ENCODE measurements at places on chromosomes 1 and 21. TPM values are rescaled to one million over a fixed set of nuclear protein-coding genes. Genes with fewer than 3 reads are reported as not detected.
A peak's percentile ranks its signal among the peaks of the same experiment; 100 is the strongest.

- no peak for DNase-seq
These were observed 58.7 kb upstream of the RGS1 start for GRCh38 chr1:192516776-192517297.

GRCh38 chr1:181334724-181335123 is 148.6 kb upstream of the CACNA1E start:
- DNase-seq = no peak

DNA sequence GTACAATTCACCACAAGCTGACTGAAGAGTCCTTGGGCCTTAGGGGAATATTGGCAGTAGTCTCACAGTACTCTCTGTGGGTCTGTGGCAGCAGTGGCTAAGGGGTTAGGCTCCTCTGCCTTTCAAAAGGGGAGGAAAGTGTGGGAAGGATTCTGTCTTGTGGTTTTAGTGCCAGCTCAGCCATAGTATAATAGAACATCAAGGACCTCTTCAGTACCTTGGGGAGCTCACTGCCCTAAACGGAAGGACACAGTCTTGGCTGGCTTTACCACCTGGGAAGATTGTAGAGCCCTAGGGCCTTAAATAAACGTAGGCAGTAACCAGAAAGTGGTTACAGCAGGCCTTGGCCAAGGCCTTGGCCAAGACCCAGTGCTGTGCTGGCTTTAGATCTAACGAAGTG is 265.7 kb downstream of the COL11A1 start:
- DNase-seq = no peak

DNA sequence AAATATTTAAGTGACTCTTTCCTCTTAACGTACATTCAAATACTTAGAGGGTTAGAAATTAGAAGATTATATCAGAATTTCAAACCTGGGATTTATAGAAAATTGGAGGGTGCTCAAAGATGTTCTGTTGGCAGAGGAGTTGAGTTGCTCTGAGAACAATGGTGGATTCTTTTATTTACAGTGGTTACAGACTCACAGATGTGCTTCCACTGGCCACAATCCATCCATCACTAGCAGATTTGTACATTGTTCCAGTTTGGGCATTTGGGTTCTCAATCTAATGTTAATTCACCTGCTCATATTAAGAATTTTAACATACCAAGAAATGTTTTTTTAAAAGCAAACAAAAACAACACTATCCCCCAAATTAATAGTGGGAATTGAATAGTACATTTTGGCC is 23.5 kb downstream of the DNAJC6 start:
- no peak for DNase-seq

GRCh38 chr1:15682936-15683341 is 1.2 kb upstream of the PLEKHM2 start:
- no peak for DNase-seq

GRCh38 chr1:229563241-229563640 is 4.7 kb upstream of the ABCB10 start:
- no peak for DNase-seq

GRCh38 chr1:231040800-231041718 is 1.0 kb upstream of the FAM89A start:
- DNase-seq = no peak

- no peak for DNase-seq
These were observed 51.5 kb downstream of the PRKAA2 start for GRCh38 chr1:56696663-56697062.

DNA sequence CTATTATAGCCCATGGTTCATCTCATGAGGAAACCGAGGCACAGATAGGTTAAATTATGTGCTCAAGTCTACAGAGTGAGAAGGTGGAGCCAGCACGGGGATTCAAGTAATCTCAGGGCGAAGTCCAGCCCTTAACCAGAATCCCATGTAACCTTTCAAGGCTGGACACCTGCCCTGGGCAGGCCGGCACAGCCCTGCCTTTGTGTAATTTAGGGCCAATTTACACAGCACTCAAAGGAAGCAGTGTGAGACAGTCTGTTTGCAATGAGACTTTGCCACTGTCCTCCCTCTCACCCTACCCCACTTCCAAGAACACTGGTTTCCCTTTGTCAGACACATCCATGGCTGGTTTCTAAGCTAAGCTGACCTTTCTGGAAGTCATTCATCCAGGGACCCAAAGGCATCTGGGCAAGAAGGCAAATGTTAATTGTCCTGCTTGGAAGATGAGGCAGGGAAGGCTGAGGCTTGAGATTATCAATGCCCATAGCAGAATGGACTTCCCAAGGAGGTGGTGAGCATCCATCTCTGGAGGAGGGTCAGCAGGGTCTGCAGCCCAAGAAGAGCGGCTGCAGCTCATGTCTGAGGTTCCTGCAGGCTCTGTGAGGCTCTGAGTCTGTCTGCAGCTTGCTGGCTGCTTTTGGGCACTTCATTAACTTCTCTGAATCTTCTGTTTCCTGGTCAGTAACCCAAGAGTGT is 159.2 kb downstream of the TRABD2B start:
- peak; percentile 63 for DNase-seq

DNA sequence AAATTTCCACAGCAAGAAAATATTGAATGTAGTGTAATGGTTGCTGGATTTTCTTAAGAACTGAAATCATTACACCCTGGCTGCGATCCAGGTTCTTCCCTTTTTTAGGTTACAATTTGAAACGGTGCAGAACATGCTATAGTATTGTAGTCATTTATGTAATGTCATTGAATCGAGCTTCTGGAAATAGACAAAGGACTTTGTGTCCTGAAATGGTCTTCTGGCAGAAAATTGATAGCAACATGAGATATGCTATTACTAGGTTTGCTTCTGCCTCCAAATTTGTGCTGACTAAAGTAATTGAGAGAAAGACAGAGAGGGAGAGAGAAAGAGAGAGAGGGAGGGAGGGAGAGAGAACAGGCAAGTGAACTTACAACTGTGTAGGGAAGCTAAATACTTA is 146.2 kb upstream of the NFIA start:
- no peak for DNase-seq

GRCh38 chr1:68974447-68974846 is 477.6 kb upstream of the DEPDC1 start:
- DNase-seq = no peak

GRCh38 chr1:2009101-2010053 is 5.8 kb upstream of the CFAP74 start:
- no peak for DNase-seq

- no peak for DNase-seq
These were observed 88.9 kb downstream of the CRB1 start for GRCh38 chr1:197356723-197357533.

DNA sequence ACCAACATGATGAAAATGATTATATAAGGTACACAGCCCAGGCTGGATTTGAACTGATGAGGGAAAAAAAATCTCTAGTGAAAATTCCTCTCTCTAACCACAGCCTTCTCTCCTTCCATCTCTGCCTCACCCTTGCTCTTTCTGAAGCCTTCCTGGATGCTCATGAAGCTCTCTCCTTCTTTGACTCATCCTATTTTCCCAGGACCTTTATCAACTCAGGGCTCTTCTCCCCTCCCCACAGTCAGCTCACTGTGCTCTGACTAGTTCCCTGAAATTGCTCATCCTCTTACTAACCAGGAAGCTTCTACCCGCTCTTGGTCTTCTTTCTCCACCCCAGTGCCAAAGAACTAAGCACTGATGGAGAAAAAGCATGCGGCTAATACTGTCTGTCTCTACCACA is 46.4 kb upstream of the ERG start:
- DNase-seq = no peak

- DNase-seq = no peak
These were observed 4.1 kb downstream of the AXDND1 start for GRCh38 chr1:179369751-179370341.

DNA sequence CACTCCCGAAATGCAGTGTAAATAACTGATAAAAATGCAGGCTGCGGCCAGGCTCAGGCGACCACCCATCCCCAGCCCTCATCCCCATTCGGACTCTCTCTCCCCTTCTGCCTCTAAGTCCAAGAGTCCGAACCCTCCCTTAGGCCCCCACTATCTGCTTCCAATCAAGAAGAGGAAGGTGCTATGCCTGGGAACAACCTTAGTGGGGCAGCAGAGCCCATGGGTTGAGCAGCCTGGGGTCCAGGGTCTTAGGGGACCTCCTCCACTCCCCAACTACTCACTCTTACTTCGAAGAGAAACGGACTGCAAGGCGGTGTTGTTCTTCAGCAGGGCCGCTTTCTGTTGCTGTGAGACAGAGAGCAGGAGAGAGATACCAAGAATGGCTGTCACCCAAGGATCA is 12.2 kb downstream of the ARHGEF2 start:
- DNase-seq = no peak

DNA sequence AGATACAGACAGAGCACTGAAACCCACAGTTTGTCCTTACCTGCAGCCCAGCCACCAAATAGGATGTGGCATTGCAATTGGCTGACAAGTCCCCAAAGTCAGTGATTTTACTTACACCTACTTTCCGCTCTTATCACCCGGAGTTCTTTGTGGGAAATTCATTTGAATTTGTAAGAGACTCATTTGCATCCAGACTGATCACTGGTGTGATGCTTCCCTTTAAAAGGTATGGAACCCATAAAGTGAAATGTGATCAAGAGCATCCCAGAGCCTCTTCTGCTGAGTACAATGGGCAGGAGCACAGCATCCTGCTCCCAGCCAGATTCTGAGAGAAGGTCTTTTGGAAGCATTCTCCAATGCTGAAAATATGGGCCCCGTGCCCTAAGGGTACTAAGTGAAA is 161.4 kb downstream of the DAB1 start:
- no peak for DNase-seq

- DNase-seq = no peak
These were observed 32.4 kb downstream of the SPTA1 start for GRCh38 chr1:158654086-158654485.

DNA sequence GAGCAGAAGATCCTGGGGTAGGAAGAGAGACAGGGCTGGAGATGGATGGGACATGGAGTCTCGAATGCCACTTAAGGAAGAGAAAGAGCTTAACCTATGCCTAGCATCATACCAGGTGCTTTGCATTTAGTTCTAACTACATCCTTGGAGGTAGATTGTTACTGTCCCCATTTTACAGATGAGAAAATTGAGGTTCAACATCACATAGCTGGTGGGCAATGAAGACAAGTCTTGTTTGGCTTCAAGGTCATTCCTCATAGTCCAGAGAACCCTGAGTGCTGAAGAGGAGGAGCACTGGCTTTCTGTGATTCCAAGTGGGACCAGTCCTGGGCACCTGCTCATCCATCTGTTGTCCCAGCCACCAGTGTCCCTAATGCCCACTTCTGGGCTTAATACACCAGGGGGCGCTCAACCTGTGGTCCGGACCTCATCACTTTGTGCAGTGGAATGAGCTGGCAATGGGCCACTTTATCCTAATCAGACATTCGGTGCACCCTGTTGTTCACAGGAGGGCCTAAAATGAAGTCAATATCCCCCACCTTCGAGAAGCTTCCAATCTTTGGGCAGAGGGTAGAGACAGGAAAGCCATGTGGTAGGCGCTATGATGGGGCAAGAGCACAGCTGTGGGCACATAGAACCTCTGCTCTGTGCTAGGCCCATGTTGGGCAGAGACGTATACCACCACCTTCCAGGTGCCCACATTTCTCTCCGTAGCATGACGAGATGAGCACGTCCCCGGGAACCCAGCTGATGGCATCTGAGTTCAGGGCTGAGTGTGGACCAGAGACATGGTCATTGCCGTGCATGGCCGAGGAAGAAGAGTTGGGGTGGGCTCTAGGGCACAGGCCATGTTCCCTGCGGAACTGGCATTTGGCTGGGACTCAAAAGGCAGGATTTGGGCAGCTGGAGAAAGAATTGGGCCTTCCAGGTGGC is 9.2 kb downstream of the RPS6KA1 start:
- DNase-seq = peak; percentile 74

GRCh38 chr1:8727809-8728213 is 89.6 kb downstream of the RERE start:
- DNase-seq = no peak

DNA sequence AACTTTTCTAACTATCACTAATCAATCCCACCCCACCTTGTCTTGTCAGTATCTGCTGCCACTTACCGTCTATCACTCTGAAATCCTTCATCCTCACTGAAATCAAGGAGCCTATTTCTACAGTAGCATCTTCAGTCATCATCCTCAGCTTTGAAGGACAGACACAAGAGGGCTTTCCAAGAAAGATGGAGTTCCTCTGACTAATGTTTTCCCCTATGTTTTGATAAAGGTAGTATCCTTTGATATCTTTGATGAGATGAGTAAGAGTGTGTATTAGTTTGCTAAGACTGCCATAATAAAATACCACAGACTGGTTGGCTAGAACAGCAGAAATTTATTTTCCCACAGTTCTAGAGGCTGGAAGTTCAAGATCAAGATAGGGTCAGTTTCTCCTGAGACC is 101.8 kb upstream of the VAV3 start:
- no peak for DNase-seq

- no peak for DNase-seq
These were observed 5.6 kb upstream of the RRAGC start for GRCh38 chr1:38865112-38865715.

DNA sequence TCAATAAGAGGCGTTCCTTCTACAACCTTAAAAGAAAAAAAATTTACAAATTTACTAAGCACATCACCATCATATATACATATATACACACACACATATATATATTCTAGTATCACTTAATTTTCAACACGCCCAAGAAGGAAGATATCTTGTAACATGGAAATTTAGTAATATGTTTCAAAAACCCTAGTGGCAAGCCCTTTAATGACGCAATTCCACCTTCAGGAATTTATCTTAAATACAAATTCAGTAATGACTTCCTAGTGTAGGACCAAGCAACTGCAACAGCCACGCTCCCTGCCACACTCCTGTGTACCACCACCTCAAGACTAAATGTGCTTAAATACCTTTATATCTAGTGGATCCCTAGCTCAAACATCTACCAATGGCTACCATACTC is 12.5 kb downstream of the LBR start:
- no peak for DNase-seq

S100A8 gene
- not detected for total RNA-seq

GJA9 gene
- total RNA-seq = not detected

SPRR2B gene
- total RNA-seq = not detected

NR1I3 gene
- 3.2 TPM for total RNA-seq

FMO3 gene
- total RNA-seq = not detected

CADM3 gene
- total RNA-seq = 7.2 TPM

CFHR1 gene
- total RNA-seq = not detected

MNDA gene
- total RNA-seq = 0.94 TPM

SGIP1 gene
- total RNA-seq = 0.47 TPM

WDR64 gene
- total RNA-seq = not detected

TRIM17 gene
- 2.5 TPM for total RNA-seq

THEM5 gene
- total RNA-seq = not detected

KIF2C gene
- 2.7 TPM for total RNA-seq

PLA2G5 gene
- total RNA-seq = 1.5 TPM

TMEM79 gene
- 9.7 TPM for total RNA-seq

PCP4L1 gene
- total RNA-seq = not detected
